ENCODE measurements at places on chromosomes 7 and 10.

DNA sequence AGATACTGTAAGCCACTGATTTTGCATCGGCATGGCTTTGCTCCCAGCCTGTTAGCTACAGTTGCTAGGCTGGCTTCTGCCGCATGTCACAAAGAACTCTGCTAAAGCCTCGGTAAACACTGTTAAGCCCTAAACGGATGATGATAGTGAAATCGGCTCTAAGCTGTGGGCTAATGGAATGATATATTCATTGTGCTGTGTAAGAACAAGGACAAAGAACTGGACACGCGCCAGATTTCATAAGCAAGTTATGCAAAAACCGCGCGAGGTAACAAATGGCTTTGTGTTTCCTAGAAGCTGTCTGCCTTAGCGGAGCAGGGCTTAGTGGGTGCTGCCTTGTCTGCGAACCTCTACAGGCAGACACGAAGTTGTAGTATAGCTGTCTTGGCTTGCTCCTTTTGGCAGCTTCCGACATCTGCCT, 331.3 kb upstream of the COBL start:
- H3K4me1 ChIP-seq = no peaks in the 10 kb centered on the region
- H3K27me3 ChIP-seq = no peaks in the 10 kb centered on the region
- no peaks in the 10 kb centered on the region for H3K36me3 ChIP-seq
- H3K4me3 ChIP-seq = no peak overlapping the region

DNA sequence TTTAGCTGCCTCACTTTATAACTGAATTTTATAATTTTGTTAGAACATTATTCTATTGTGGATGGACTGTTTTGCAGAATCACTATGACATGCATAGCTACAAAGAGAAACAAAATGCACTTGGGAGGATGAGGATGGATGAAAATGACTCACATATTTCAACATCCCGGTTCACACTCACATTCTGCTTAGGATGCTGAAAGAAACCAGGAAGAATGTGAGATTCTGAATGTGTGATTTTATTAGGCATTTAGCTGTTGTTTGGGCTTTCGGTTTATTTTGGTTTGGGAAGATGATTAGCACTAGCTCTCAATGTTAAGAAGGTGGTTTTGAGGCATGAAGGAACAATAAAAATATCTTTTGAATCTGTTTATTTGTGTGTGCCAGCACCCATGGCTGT, 235.5 kb downstream of the SEMA3E start:
- no peaks in the 10 kb centered on the region for H3K4me1 ChIP-seq
- no peak overlapping the region for H3K4me3 ChIP-seq
- H3K36me3 ChIP-seq = no peaks in the 10 kb centered on the region
- DNase-seq = no peak

- peaks cover 3% of the 10 kb centered on the region for H3K4me1 ChIP-seq
- no peaks in the 10 kb centered on the region for H3K36me3 ChIP-seq
- H3K4me3 ChIP-seq = no peak overlapping the region
- H3K27ac ChIP-seq = no peak overlapping the region
- DNase-seq = no peak
Observed at GRCh38 chr10:71780156-71780555, 6.8 kb upstream of the VSIR start.

- H3K27ac ChIP-seq = no peak overlapping the region
- no peaks in the 10 kb centered on the region for H3K27me3 ChIP-seq
- no peak overlapping the region for H3K4me3 ChIP-seq
- no peaks in the 10 kb centered on the region for H3K4me1 ChIP-seq
- no peaks in the 10 kb centered on the region for H3K36me3 ChIP-seq
Observed at GRCh38 chr10:86269332-86269731, 97.3 kb downstream of the GRID1 start.

DNA sequence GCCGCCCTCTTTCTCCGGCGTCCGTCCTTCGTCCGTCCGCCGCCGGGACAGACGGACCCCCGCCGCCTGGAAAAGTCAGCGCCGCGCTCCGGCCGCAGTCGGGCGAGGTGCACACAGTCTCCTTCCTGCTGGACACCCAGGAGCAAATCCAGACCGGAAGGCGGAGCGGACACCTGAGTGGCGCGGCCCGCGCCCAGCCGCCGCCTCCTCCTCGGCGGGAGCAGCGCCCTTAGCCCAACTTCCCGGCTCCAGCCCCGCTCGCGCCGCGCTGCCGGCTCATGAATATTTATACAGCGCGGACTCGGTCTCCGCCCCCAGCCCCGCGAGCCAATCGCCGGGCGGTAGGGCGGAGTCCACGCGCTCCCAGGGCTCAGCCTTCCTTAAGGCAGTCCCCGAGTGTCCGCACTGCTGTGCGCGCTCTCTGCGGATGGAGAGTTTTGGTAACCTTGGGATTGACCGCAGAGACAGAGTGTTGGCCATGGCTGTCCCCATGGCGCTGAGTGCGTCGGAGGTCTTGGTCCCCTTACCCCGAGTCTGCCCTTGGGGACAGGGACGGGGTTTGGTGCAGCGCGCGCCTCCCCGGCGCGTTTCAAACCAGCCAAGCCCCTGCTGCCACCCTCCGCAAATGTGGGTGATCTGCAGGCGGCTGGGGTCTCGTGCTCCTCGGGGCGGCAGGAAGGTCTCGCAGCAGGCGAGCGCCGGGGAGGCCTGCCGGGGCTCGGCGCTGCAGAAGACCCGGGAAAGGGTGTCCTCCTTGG, at the start of gene FZD8:
FZD8 (minus strand) TSS at position 262 of the 758 bp plus-strand sequence. CDS start 867 bp downstream, outside the sequence.
- no peaks in the 10 kb centered on the region for H3K36me3 ChIP-seq
- peak within 1 kb of the TSS; percentile 81 for H3K4me3 ChIP-seq
- peak within 1 kb of the TSS; percentile 86 for H3K27ac ChIP-seq
- H3K4me1 ChIP-seq = peaks cover 4% of the 10 kb centered on the region
- H3K27me3 ChIP-seq = no peaks in the 10 kb centered on the region

- H3K27me3 ChIP-seq = no peaks in the 10 kb centered on the region
- DNase-seq = no peak
- H3K36me3 ChIP-seq = no peaks in the 10 kb centered on the region
Observed at GRCh38 chr7:133019590-133019989, 62.3 kb downstream of the CHCHD3 start.

Measured in kidney (tissue), 22 donors.